ENCODE measurements at places on chromosomes 3 and 15.

DNA sequence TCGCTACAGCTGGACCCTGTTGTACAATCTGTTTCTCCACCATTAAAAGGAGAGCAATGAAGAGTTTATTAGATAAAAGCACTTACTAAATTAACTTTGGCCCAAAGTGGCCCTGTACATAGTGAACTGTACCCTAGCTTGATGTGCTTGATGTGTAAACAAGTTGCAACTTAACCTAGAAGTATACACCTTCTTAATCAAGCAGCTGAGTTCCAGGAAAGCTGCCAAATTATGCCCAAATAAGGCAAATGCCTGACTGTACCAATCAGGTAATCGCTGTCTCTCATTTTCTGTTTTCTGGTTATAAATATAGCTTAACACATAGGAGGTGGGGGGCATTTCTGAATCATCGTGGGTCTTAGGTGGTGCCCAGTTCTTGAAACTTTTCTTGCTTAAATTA lies 704.8 kb upstream of the CBLB start:
- no peak for DNase-seq

DNA sequence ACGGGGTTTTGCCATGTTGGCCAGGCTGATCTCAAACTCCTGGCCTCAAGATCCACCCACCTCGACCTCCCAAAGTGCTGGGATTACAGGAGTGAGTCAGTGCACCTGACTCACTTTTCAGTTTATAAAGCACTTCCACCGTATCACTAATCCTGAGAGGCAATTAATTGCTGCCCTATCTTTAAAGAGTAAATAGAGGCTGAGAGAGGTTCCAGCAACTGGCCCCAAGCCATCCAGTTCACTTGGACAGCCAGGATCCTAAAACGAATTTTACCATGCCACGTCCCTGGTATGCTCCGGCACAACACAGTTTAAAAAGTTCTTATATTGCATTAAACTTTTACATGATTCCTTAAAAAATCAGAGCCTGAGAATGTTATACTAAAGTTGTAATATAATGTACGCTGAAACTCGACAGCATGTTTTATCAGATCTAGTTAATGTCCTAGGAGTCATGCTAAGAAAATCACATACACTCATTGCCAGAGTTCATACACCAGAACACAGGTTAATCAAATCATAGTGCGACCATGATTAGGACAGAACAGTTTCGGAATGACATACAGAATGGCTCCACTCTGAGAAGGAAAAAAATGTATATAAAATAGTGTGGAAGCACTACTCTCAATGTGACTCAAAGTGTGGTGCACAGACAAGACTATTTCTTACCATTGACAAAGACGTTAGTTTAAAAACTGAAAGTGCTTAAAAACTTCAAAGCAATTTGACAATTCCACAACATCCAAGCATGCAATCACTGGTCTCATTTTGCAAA lies 125.4 kb downstream of the ULK4 start:
- DNase-seq = no peak

DNA sequence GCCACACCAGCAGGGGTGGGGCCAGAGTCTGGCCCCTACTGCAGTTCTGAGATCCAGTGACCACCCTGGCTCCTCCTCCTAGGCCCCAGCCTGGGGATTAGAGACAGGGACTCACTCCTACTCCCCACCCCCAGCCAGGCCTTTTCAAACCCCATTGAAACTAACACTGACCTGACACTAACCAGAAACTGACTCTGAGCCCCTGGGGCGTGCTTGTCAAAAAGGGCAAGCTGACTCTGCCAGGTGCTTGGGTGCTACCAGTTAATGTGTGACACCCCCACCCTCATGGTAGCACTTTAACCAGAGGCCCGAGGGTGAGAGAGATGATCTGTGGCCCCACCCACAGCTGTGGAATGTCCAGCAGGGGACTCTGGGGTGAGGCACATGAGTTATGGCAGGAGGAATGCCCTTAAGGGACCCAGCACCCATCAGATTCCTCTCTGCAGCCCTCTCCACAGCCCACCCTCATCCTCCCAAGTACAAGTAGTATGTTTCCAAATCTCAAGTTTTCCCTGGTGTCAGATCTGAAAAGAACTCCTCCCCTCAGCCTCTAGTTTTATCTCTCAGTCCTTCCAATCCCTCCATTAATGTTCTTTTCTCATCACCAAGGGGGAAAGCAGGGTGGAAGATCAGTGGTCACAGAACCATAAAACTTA lies 1.4 kb downstream of the PTH1R start:
- no peak for DNase-seq

DNA sequence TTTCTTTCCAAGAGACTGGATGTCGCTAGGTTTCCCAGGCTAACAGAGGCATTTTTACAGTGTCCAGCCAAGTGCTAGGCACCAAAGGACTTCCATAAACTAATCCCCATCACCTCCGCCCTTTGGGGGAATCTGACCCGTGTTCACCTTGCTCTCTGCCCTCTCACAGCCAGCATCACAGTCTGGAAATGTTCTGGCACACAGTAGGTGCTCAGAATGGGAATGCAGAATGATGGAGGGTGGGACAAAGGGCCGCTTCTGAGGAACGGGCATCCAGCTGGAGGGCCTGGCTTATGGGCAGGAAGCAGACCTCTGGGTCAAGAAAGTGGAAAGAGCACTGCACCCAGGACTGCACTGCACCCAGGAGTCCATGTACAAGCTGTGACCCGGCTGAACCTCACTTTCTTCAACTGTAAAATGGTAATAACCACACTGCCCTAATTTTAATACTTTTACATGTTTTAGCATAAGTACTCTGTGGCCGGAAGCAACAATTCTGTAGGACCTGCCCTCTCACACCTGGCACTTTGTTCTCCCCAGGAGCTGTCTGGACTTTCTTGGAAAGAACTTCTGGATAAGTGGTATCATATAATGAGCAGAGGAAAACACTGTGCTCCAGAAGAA lies 901 bp upstream of the NMB start:
- DNase-seq = no peak

DNA sequence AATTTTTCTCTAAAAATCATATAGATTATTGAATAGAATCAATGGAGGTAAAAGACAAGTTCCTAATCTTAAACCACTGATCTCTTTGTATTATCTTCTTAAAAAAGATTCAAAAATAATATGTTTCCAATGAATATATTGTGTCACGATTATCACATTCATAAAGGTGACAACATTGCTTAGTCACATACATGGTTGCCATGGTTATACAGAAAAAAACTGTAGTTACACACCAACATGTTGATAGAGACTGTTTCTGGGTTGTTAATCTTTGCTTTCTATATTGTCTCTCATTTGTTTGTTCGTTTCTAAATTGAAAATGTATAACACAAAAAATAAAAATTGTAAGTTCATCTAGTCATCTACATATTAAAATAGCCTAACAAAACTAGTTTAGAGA lies 376.0 kb upstream of the ALCAM start:
- DNase-seq = no peak

- DNase-seq = no peak
Observed at GRCh38 chr3:56829533-56829932, 27.8 kb upstream of the ARHGEF3 start.

DNA sequence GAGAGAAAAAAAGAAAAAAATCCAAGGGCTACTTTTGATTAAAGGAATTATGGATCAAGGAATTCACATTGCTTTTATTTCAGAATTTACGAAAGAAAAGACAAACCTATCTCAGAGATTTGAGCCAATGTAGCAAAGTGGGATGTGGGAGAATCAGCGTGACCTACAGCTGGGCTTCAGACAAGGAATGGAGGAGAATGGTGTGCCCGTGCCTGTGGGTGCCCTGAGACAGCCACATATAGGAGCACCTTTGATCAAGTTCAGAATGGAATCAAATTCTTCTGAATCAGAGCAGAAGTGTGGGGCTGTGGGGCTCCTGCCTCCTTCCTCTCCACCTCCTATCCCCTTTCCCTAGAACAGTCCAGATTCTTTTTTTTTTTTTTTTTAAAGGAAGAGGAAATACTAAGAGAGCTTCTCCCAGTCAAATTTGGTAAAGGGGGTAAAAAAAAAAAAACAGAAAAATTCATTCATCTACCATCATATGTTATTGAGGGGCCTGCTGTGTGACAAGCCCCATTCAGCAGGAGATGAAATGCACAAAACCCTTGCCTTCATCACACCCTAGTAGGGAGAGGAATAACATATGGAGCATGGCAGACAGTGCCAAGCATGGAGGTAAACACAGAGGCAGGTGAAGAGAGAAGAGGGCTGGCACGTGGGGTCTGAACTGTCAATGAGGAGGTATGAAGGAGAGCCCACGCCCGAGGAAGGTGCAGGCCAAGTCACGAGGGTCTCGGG lies 25.0 kb upstream of the MUSTN1 start:
- DNase-seq = no peak

GRCh38 chr3:191026746-191027145 lies 164.3 kb upstream of the GMNC start:
- no peak for DNase-seq

DNA sequence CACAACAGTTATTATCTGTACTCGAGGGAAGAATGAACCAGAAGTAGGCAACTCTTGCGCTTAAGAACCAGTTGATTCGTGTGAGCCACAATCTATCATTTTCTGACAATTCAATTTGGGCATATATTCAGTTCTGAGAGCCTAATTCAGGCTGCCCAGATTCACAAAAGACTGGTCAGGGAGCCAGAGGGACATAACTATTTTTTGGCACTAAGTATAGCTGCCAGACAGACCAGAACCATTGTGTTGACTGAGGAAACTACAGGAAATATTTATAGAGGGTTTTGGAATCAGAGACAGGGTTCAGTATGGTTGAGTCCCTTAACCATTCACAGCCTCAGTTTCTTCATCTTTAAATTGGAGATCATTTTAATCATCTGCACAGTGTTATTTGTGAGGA lies 226.7 kb downstream of the TAFA4 start:
- no peak for DNase-seq
